T-helper 22 cell (primary cell): ENCODE measurements at places on chromosomes 7 and 10.

- DNase-seq: no peak
These were observed 609.7 kb downstream of the TNS3 start for GRCh38 chr7:46972205-46972604.

DNA sequence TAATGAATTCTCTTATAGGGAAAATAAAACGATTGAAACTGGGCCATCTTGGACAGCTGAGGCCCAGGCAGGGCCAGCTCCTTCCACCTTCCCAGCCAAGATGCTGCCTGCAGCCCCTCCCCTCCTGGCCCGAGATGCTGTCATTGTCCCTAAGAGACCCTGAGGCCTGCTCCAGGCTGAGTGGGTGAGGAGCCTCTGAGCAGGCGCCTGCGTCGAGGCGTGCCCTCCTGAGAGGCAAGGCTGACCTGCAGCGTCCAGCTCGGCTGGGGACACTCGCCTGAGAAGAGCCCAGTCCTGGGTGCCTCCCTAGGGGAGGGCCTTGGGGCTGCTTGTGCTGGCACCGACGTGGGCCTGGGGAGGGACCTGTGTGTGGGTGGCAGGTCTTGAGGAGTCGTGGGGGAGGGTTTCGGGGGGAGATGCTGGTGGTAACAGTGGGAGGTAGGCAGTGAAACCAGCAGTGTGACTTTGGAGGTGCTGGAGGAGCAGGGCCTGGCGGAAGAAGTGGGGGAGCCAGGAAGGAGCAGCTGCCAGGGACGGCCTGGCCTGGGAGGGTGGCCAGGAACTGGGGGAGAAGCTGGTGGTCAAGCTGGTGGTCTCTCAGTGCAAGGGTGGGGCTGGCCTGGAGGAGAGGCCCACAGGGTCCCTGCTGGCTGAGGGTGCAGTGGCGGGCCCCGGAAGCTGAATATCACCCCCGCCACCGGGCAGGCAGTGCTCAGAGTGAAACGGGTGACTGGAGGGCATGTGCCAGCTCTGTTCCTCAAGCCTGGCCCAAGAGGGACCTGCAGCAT is 7.9 kb downstream of the GPR146 start:
- no peak for DNase-seq

GRCh38 chr10:1558906-1559305 is 178.4 kb downstream of the ADARB2 start:
- no peak for DNase-seq

- DNase-seq: no peak
These were observed 62.1 kb downstream of the AKAP9 start for GRCh38 chr7:92002720-92003119.

- no peak for DNase-seq
These were observed 42.7 kb upstream of the CHST3 start for GRCh38 chr10:71921324-71922027.

- DNase-seq: no peak
These were observed 99.8 kb upstream of the RET start for GRCh38 chr10:42977032-42977416.

DNA sequence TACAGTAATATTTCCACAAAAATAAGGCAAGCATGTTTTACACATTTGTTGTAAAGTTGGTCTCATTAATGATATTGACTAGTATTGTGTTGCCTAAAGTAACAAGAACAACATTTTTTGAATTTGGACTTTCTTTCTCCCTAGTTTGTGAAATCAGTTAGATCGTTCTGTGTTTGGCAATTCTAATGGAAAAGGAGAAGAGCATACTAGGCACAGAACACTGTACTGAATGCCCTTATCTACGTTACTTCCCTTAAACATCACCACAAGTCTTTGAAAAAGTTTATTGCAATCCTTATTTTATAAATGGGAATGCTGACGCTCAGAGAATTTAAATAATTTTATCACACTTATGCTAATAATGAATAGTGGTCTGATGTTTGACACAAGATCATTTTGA is 372.2 kb downstream of the EXOC4 start:
- DNase-seq: no peak

DNA sequence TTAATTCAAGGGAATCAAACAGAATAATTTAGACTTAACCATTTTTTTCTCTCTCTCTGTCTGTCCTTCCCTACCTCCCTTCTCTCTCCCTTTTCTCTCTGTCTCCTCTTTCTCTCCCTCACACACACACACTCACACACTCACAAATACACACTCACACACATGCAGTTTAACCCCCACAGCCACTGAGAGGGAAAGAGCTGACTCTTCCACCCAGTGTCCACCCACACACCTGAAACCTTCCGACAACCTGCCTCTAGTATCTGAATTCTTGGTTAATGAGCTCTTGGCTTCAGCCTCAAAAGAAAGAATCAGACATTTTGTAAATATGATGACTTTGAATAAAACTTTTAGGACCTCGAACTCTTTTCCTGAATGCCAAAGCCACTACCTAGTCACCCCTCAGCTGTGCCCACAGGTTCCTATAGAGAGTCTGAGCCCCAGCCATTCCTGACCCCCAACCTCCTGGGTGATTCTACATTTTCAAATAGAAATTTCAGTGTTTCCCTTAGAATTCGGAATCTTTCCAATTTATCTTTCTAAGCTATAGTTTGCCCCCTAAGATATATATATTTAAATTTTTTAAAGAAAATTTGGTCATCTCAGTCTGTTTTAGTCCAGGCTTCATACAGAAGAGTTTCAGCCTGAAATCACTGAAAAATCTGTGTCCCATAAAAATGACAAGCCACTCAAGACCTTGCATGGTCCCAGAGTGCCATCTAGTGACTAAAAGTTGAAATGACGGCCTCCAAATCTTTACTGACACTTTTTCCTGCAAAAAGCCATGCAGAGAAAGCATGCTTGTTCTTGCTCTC is 202.8 kb downstream of the IPMK start:
- no peak for DNase-seq

- no peak for DNase-seq
These were observed 98.8 kb downstream of the CACNB2 start for GRCh38 chr10:18238870-18239485.

DNA sequence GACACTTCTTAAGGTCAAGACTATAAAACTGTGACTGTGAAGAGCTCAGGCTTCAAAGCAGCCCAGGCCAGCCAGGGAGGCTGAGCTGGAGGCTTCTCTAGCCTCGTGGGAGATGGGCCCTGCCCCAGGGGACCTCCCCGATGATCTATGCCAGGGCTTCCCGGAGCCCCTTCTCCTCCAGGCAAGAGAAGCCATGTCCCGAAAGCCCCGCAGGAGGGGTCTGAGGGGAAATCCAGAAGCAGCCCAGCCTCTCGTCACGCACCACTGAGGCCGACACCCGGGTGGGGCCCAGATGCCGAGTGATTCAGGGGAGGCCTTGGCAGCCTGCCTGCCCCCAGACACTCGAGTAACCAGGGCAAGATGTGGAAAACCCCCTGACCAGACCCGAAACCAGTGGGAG is 63.7 kb downstream of the PROSER2 start:
- no peak for DNase-seq

GRCh38 chr10:35594115-35595079 is 10.7 kb upstream of the GJD4 start:
- DNase-seq: no peak

GRCh38 chr7:115775981-115776380 is 254.6 kb downstream of the TFEC start:
- DNase-seq: no peak

DNA sequence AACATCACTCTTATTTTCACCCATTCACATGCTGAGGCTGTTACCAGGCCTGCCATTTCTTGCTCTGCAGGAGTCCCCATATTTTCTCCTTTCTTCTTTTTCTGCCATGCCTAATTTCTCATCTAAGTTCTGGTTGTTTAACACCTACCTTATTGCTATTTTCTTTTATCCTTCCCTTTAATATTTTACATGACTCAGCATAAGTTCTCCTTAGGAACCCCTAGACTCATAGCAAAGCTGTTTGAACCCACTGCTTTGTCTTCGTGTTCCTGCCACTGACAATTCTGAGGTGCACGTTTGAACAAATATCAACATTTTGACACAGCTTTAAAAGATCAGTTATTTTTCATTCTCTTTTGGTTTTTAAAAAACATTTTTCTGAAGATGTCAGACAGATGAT is 98.2 kb downstream of the KIF20B start:
- DNase-seq: no peak

DNA sequence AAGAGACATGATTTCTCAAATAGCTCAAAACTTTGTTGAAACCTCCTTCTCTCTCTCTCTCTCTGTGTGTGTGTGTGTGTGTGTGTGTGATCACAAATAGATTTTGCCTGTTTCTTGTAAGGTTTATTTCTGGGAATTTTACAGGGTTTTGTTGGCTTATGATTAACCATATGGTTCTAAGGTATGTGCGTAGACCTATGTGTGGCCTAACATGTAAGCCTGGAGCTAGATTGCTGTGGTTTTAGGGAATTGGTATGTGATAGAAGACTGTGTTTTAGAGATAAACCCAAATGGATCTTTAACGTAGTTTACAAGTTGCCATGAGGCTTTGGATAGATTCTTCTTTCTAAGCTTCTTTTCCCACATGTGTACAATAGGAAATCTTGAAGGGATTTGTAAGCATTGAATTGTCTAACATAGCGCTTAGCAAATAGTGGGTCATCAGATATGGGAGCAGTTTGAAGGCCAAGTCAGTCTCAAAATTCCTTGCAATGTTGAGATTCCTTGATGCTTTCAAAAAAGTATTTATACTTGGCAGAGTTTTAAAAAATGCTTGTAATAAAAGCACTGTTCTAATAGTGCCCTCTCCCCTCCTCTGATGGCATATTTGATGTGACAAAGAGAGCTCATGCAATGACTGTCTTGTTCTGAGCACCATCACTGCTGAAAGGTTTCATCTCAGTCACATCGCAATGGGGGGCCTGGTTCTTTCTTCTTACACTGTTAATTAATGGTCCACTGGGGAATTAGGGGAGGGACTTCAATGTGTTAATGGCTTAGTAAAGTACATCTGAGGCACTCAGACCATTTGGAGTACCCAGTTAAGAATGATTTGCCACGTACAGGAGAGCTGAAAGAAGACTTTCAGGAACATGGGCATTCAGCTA is 118.2 kb downstream of the SNX10 start:
- DNase-seq: no peak

- no peak for DNase-seq
These were observed 5.8 kb upstream of the NCOA4 start for GRCh38 chr10:46035923-46036849.

- no peak for DNase-seq
These were observed 27.7 kb upstream of the DNAAF5 start for GRCh38 chr7:698515-699475.

GRCh38 chr10:94334857-94335256 is 27.9 kb downstream of the NOC3L start:
- no peak for DNase-seq
